ENCODE measurements at places on chromosomes 13 and 19.
A peak's percentile ranks its signal among the peaks of the same experiment; 100 is the strongest.

- no peak for ATAC-seq
Measured at GRCh38 chr19:18345296-18345695, 4.9 kb downstream of the PGPEP1 start.

DNA sequence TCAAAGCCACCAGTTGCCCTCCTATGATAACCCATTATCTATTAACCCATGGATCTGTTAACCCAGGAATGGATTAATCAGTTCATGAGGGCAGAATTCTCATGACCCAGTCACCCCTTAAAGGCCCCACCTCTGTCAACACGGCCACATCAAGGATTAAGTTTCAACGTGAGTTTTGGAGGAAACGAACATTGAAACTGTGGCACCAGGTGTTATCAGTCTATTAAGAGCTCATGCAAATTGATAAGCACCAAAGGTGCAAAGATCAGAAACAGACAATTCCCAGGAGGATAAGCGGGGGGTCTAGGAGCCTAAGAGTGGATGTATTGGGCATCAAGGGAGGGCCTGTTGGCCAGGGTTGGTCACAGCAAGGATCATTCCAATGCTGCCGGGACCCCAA, 19.9 kb upstream of the ELAVL1 start:
- no peak for ATAC-seq

- no peak for ATAC-seq
Measured at GRCh38 chr13:100838387-100838786, 163.8 kb upstream of the TMTC4 start.

- ATAC-seq = no peak
Measured at GRCh38 chr13:27104606-27105005, 67.0 kb downstream of the USP12 start.

DNA sequence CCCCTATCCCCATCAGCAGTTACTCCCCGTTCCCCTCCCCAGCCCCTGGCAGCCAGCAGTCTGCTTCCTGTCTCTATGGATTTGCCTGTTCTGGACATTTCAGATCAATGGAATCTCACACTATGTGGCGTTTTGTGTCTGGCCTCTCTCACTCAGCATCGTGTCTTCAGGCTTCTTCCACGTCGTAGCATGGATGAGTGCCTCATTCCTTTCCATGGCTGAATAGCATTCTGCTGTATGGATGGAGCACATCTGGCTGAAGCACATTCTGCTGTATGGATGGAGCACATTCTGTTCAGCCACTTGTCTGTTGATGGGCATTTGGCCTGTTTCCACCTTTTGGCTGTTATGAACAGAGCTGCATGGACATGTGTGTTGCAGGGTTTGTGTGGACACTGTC, 29.5 kb downstream of the CRTC1 start:
- no peak for ATAC-seq

DNA sequence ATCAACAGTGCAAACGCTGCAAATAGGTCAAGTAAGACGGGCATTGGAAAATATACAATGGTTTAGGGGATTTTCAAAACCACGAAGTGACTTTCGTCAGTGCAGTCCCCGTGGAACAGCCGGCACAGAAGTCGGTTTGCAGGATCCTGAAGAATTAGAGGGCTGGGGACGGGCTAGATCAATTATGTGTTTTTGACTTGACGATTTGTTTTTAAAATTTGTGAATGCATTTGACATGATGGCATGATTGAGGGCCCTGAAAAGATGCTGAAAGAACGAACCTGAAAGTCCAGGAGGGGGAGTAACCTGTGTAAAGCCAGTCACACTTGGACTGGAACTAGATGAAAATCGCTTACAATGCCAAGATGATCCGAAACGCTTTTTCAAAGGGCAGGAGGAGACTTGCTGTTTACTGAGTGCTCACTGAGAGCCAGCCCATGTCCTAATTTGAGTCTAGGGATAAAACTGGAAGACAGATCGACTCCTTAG, 8.9 kb upstream of the DGKH start:
- ATAC-seq = no peak

DNA sequence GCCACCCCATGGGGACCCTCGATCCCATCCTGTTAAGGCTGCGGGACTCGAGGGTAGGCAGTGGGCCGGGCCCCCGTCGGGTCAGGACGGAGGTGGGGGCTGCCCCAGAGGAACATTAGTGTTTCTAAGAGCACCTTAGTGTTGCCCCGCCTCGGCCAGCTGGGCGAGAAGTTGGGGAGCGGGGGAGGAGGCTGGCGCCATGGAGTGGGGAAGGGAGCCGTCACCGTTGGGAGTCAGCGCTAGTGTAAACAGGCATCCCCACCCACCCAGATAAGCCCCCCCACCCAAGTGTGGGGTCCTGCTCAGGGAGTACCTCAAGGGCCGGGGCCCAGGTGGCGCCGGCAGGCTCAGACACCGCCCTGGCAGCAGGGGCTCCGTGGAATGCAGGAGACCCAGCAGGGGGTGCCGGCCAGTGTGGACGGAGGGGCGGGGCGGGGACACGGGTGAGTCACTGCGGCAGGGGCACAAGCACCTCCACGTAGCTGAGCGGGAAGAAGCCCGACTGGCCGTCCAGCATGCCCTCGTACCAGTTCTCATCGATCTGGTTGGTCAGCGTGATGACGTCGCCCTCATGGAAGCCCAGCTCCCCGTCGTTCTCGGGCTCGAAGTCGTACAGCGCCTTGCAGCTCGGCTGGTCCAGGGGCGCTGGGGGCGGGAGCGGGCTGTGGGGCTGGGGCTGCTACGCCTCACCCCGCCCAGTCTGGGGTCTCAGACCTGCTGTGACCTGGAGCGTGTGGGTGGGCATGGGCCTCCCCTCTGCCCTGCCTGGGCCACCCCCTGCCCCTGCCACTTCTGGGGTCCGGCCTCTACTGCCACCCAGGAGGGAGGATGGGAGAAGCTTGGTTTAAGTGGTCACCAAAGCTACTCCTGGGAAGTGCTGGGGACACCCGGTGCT, 18.0 kb downstream of the MPND start:
- ATAC-seq = no peak

- ATAC-seq = no peak
Measured at GRCh38 chr19:51742789-51743188, 8.9 kb downstream of the FPR1 start.

GRCh38 chr19:49342291-49342721, 7.1 kb downstream of the CD37 start:
- no peak for ATAC-seq

DNA sequence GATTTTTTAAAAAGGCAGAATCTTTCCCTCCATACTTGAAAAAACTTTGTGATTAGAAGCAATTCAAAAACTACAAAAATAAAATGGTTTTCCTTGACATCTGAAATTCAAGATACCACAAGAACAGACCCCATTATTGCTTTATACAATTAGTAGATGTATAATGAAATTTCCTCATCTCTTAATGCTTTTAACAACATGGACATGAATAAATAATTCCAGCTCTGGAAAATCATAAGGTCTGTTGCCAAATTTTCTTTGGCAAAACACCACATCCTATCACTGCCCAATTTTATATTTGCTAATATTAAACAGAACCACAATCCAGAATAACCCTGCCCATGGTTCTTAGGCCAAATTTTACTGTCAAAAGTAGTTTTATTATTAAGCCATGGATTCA, 1543.6 kb upstream of the MIR17HG start:
- no peak for ATAC-seq

- no peak for ATAC-seq
Measured at GRCh38 chr13:21979161-21979806, 308.4 kb downstream of the FGF9 start.

DNA sequence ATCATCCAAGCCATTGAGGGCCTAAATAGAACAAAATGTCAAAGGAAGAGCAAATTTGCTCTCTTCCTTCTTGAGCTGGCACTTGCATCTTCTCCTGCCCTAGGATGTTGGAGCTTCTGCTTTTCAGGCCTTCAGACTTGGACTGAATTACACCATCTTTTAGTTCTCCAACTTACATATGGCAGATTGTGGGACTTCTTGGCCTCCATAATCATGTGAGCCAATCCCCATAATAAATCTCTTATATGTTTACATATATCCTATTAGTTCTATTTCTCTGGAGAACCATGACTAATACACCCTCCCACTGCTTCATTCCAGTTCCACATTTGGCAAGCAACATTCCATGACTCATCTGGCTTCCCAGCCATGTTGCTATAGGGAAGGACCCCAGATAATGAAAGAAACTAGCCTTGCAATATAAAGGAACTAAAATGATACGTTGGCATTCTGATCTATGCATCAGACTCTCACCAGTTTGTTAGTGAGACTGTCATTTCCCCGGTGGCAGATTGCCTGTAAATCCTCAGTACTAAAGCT, 11.0 kb upstream of the ACOD1 start:
- ATAC-seq = no peak

DNA sequence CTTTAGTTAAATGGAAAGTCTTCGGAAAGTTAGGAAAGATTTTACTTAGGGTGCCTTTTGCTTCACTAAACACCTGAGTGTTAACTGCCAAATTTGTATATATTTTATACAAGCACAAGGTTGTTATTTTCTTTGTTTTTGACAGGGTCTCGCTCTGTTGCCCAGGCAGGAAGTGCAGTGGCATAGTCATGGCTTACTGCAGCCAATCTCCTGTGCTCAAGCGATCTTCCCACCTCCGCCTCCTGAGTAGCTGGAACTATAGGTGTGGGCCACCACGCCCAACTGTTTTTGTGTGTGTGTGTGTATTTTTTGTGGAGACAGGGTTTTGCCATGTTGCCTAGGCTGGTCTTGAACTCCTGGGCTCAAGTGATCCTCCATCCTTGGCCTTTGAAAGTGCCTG, 16.2 kb downstream of the KCTD4 start:
- no peak for ATAC-seq

GRCh38 chr13:34681405-34681955, 260.6 kb upstream of the NBEA start:
- ATAC-seq = no peak

GRCh38 chr13:42656958-42657357, 83.0 kb downstream of the TNFSF11 start:
- ATAC-seq = no peak

GRCh38 chr13:41802043-41802683, 158.7 kb downstream of the VWA8 start:
- ATAC-seq = no peak

- no peak for ATAC-seq
Measured at GRCh38 chr19:16024266-16025107, 51.8 kb upstream of the TPM4 start.

- ATAC-seq = no peak
Measured at GRCh38 chr19:40682431-40682964, 8.0 kb downstream of the NUMBL start.

- no peak for ATAC-seq
Measured at GRCh38 chr13:51826606-51827005, 18.4 kb downstream of the TMEM272 start.

- no peak for ATAC-seq
Measured at GRCh38 chr19:43620061-43621001, 902 bp upstream of the ZNF428 start.

- ATAC-seq = no peak
Measured at GRCh38 chr19:36103842-36104552, 6.9 kb upstream of the OVOL3 start.

GRCh38 chr13:38223089-38223488, 126.6 kb upstream of the UFM1 start:
- no peak for ATAC-seq

DNA sequence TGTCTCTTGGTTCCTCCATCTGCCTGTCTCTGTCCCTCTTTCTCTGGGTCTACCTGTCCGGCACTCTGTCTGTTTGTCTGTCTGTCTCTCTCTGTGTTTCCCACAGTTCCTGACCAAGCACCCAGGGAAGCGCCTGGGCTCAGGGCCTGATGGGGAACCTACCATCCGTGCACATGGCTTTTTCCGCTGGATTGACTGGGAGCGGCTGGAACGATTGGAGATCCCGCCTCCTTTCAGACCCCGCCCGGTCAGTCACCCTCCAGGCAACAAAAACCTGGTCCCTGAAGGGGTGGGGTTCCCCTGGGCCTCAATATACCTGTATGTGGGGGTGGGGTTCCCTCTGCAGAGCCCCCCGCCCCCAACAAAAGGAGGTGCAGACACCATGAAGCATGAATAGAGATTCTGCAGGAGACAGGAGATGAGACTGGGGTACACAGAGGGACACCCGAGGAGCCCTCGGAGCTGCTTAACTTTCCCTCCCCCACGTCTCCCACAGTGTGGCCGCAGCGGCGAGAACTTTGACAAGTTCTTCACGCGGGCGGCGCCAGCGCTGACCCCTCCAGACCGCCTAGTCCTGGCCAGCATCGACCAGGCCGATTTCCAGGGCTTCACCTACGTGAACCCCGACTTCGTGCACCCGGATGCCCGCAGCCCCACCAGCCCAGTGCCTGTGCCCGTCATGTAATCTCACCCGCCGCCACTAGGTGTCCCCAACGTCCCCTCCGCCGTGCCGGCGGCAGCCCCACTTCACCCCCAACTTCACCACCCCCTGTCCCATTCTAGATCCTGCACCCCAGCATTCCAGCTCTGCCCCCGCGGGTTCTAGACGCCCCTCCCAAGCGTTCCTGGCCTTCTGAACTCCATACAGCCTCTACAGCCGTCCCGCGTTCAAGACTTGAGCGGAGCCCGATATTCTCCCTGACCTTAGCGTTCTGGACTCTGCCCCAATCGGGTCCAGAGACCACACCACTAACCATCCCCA, 2.6 kb upstream of the CACNG7 start:
- peak; percentile 53 for ATAC-seq

DNA sequence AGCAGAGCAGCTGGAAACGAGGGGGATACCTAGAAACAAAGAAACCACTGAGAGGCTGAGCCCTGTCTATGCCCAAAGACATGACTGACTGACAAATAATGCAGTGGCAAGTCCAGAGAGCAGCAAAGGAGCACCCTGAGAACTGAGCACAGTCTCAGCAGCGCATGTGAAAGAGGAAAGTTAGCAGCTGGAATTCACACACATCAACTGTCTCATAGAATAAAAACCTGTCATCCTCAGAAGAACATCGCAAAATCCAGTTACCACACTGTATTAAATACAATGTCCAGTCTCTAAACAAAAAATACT, 24.1 kb upstream of the DLEU7 start:
- ATAC-seq = no peak

GRCh38 chr13:96193728-96194310, 103.9 kb downstream of the HS6ST3 start:
- ATAC-seq = no peak

- no peak for ATAC-seq
Measured at GRCh38 chr13:95596701-95597100, 44.2 kb downstream of the CLDN10 start.

GRCh38 chr19:41599175-41599966, 23.4 kb downstream of the CEACAM21 start:
- ATAC-seq = no peak

GRCh38 chr13:37695200-37695599, 96.6 kb upstream of the POSTN start:
- no peak for ATAC-seq

DNA sequence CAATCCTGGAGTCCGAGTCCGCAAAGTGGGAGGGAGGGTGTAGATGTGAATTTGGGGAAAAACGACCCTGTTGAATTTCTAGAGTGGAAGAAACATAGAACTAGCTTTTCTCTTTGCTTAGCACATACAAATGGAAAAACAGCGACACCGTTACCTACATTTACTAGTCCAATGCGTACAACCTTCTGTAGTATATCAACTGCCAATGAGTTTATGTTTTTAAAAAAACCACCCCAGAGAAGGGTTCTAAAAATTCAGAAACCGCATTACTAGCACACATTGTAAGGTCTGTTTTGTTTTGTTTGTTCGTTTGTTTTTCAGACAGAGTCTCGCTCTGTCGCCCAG, 332 bp upstream of the SUPT20H start:
- peak; percentile 7 for ATAC-seq

GRCh38 chr13:22050951-22051563, 380.2 kb downstream of the FGF9 start:
- no peak for ATAC-seq
